CD4-positive, alpha-beta T cell treated with Interferon gamma for 1 hour (primary cell): ENCODE measurements at places on chromosomes 7 and 10.

DNA sequence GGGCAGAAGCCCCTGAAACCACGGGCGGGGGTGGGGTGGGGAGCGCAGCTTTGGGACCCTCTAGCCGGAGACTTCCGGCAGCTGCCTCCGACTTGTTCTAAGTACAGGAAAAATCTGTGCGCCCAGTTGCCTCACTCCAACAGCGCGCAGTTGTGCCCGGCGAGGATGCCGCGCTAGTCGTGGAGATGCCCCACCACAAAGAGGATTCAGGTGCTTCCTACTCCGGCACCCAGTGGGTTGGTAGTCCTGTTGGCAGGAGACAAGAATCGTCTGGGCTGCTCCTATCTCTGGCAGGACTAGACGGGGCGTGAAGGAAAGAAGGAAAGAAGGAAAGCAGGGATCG, 465 bp upstream of the NPY start:
- DNase-seq, result no peak

DNA sequence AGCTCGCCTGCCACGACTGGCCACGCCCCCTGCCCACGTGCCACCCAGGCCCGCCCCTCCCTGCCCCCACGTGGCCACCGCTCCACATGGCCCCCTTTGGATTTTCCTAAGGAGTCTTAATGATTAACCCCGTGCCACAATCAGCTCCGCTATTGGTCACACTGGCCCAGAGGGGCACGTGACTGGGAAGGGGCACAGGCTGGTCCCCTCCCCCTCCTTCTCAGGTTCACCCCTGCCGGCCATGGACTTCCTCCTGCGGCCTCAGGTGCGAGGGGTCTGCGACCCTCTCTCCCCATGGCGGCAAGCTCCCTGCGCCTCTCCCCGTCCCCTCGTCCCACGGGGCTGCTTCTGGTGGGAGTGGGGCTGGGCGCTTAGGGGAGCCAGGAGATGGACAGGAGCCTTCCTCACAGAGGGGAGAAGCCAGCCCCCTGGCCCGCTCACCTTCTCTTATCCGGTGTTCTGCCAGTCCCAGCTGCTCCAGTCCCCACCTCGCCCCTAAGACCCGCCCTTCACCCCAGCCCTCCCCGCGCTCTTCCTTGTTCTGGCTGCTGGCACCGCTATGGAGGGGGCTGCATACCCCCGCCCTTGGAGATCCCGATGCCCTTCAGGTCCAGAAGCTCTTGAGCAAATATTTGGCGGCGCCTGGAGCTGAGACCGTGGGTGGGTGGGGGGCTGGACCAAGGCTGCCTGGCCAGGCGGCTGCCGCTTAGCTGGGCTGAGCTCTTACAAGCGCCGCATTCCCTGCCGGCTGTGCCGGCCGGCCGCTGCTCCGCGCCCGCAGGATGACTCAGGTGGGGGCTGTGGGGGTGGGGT, 3.2 kb downstream of the SLC4A2 start:
- no peak for DNase-seq

DNA sequence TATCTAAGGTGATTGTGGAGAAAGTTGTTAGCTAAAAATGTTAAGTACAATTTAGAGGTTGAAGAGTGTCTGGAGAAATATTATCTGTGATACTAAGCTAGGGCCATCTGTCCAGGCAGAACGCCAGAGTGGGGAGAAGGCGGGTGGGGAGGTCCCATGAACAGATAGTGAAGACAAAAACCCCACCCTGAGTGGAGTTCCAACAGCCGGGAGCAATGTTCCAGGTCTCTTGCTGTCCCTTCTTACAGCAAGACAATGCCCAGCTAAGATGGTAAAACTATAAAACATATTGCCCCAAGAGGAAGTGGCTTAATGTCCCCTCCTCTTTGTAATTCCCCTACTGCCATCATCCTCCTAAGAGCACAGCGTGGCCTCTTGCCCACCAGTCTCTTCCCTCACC, 10.4 kb upstream of the IL15RA start:
- DNase-seq, result no peak

DNA sequence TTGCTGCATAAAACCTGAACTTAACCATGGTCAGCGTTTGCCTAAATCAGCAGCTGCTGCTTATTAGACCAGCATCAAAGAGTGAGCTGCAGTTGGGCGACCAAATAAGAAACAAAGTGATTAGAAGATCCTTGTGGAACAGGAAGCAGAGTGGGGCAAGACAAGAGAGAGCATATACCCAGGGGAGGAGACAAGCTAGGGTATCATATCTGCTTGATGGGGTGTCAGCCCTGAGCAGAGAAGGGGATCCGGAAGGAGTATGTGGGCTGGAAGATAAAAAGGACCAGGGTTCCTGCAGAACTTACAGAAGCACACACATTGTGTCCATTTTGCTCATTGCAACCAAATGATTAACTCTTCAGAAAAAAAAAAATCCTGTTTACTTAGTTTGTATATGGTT, 213.6 kb downstream of the CELF2 start:
- DNase-seq, result no peak

GRCh38 chr10:62744136-62744535, 60.4 kb upstream of the ADO start:
- DNase-seq, result peak; percentile 12

- no peak for DNase-seq
Measured at GRCh38 chr10:95477175-95477520, 84.0 kb downstream of the SORBS1 start.

DNA sequence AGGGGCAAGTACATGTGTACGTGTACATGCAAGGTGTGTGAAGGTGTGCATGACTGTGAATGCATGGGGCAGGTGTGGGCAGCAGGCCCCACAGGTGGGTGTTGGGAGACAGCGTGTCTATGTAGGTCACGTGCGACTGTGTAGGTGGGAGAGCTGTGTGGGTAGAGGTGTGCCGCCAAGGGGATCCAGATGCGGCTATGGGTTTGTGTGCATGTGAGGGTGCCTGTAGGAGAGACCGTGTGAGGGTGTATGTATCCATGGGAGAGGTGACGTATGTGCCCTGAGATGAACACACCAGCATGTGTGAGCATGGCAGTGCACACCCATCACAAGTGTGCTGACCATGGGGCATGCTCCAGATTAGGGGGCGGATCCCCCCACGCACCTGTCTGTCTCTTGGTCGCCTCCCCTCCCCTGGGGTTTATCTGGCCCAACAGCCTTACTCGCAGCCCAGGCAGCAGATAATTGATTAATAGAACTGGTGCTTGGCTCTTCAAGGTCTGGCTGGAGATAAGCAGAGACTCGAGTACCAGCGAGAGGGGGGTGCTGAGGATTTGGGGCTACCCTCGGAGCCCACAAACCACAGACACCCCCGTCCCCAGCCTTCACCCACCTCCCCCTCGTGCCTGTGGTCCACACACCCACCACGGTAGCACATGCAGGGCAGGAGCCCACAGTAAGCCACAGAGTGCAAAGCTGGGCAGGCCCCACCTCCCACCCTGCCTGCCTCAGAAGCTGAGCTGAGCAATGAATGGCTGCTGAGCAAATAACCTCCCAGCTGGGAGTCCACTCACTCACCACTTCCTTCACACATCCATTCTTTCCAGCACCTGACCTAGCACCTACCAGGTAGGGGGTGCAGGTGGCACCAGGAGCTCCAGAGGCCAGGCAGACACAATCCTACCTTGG, 41.4 kb upstream of the ZMIZ1 start:
- peak; percentile 56 for DNase-seq

GRCh38 chr10:1022413-1022812, 3.2 kb downstream of the IDI2 start:
- DNase-seq, result no peak

GRCh38 chr10:128130051-128130450, 3.8 kb upstream of the MKI67 start:
- no peak for DNase-seq

- no peak for DNase-seq
Measured at GRCh38 chr7:116686812-116687419, 14.9 kb downstream of the MET start.

DNA sequence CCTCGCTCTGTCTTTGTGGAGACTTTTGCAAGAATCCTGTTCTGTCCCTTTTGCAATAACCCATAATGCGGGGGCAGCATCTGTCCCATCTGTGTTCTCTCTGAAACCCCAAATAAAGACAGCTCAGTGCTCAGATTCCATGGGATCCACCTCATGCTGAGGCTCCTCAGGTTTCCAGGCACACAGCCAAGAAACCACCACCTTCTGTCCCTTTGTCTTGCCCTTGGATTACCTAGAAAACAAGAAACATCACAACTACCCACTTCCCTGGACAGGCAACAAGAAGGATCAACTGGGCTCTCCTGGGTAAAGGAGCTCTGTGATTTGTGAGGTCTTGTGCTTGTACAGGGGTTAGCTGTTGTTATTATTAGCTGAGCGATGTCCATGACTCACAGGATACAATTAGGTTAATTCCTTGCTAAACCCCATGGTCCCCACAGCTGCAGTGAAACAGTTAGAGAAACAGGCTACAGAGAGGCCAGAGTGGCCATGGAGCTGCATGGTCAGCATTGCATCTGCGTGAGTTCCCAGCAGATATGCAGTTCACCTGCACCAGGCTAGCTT, 50.2 kb downstream of the CXCL12 start:
- DNase-seq, result no peak

- no peak for DNase-seq
Measured at GRCh38 chr10:131475043-131475442, 163.5 kb upstream of the TCERG1L start.

- DNase-seq, result no peak
Measured at GRCh38 chr7:8380130-8380529, 53.3 kb upstream of the NXPH1 start.
